ENCODE measurements at places on chromosomes 3 and 15. TPM values are rescaled to one million over a fixed set of nuclear protein-coding genes. Genes with fewer than 3 reads are reported as not detected.

Gene ATP8B4
- 0.24 TPM for total RNA-seq

- H3K4me3 ChIP-seq: no peak overlapping the region
- peaks cover 11% of the 10 kb centered on the region for H3K4me1 ChIP-seq
- H3K27me3 ChIP-seq: no peaks in the 10 kb centered on the region
- H3K27ac ChIP-seq: no peak overlapping the region
- H3K36me3 ChIP-seq: no peaks in the 10 kb centered on the region
- no peak for DNase-seq
These were observed 74.1 kb downstream of the SLCO3A1 start for GRCh38 chr15:91927585-91927984.

DNA sequence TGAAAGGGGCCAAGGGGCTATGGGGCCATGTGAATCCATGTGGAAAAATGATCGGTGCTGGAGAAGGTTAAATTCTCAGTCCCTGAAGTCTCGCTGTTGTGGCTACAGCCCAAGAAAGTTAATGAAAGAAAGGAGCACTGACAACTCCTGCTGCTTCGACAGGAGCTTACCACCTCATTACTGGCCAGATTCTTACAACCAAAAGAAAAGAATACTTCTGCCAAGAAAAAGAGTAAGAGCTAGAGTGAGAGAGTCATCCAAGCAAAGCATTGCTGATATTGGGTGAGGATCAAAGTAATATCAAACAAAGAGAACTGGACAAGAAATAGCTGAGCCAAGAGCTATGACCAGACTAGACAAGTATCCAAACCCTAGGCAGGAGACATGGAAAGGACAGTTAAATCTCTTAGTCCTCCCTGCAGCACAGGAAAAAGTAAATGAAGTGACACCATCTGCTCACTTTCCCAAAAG, 348.4 kb upstream of the PLSCR5 start:
- no peaks in the 10 kb centered on the region for H3K36me3 ChIP-seq
- no peak overlapping the region for H3K4me3 ChIP-seq
- no peaks in the 10 kb centered on the region for H3K4me1 ChIP-seq
- H3K27ac ChIP-seq: no peak overlapping the region
- no peaks in the 10 kb centered on the region for H3K27me3 ChIP-seq
- no peak for DNase-seq

Gene RTP1
- total RNA-seq: 3.0 TPM

DNA sequence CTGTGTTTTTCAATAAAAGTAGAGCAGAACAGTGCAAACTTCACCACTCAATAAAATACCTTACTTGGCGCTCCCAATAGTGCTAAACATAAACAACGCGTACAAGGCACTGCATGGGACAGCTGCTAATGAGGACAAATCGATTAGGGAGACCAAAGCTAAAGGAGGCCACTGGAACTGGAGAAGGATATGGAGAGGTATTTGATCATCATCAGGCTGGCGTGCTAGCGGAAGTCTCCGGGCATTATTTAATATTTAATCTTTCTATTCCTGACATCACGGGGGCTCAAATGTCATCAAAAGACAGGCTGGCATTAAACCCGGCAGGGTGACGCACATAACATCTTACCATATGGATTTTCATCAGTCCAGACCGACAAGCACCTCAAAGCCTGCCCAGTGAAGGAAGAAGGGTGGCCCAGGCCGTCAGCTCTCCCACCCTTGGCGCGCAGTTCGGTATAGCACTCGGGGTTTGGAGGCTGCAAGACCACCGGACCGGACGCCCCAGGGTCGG, 604 bp downstream of the CCPG1 start:
- DNase-seq: no peak
- H3K27me3 ChIP-seq: no peaks in the 10 kb centered on the region
- no peak overlapping the region for H3K27ac ChIP-seq
- H3K36me3 ChIP-seq: no peaks in the 10 kb centered on the region
- no peaks in the 10 kb centered on the region for H3K4me1 ChIP-seq

DNA sequence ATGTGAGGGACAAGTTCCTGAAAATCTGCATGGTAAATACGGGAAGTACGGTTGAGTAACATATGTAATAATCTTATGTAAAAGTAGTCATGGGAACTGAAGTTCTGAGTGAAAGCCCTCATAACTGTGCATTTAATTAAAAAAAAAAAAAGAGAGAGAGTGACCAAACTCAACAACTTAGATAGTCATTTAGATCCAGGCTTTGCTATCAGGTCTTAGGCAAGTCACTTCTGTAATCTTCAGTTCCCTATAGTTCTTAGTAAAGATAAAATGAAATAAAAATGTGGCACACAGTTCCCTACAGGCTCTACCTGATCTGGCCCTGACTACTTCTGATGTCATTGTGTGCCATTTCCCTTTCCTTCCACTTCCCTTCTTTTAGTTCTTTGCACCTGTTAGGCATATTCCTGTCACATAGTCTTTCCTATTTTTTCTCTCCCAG, 15.0 kb downstream of the RNF111 start:
- H3K4me3 ChIP-seq: no peak overlapping the region
- H3K27me3 ChIP-seq: no peaks in the 10 kb centered on the region
- no peak overlapping the region for H3K27ac ChIP-seq
- no peak for DNase-seq
- no peaks in the 10 kb centered on the region for H3K36me3 ChIP-seq

DNA sequence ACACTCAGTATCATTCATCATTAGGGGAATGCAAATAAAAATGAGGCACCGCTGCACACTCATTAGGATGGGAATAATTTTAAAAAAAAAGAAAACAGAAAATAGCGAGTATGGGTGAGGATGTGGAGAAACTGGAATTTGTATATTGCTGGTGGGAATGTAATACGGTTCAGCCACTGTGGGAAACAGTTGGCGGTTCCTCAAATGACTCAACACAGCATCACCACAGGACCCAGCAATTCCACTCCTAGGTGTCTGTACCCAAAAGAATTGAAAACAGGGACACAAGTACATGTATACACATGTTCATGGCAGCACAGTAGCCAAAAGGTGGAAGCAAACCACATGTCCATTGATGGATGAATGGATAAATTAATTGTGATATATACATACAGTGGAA, 35.2 kb upstream of the RFTN1 start:
- no peaks in the 10 kb centered on the region for H3K36me3 ChIP-seq
- H3K4me3 ChIP-seq: no peak overlapping the region
- H3K27ac ChIP-seq: no peak overlapping the region
- no peak for DNase-seq
- peaks cover 3% of the 10 kb centered on the region for H3K4me1 ChIP-seq

DNA sequence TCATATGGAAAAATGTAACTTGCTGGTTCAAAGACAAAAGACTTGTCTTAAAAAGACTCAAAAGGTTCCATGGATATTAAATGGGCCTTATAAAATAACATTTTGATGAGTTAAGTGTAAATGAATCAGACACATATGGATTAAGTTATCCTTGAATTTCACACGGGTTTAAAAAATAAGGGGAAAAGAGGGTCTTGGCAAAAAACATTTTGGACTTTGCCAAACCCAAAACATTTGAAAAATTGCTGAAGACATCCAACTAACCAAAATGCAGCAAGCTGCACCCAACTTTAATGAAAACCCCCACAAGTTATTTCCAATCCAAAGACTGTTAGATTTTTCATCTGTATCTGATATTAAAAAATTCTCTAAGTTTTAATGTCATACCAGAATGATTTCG, 200.7 kb downstream of the MEIS2 start:
- peaks cover 18% of the 10 kb centered on the region for H3K4me1 ChIP-seq
- DNase-seq: no peak
- no peaks in the 10 kb centered on the region for H3K36me3 ChIP-seq
- peak overlapping the region; percentile 11 for H3K4me3 ChIP-seq
- no peak overlapping the region for H3K27ac ChIP-seq

DNA sequence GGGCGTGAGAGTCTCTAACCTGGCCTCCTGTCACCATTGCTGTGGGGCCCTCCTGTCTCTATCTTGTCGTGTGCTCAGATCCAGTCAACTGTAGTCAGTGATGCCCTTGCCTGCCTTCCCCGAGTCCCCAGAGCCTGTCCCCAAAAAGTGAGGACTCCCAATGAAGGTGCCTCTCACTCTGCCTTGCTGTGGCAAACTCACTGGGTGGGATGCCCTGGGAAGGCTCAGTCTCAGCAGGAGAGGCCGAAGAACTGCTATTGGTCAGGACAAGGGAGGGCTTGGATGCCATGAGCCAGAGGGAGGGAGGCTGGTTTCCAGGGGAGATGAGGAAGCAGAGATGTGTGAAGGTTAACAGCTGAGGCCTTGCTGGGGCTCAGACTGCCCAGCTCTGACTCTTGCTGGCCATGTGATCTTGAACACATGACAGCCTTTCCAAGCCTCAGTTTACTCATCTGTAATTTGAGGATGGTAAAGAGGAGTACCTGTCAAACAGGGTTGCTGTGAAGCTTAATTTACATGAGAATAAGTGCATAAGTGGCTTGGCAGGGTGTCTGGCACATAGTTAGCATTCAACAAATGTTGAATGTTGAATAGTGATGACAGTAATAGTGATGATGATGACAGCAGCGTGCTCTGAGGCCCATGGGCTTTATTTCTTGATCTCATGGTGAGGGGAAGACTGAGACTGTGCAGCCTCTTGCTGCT, 8.2 kb downstream of the KY start:
- H3K27ac ChIP-seq: no peak overlapping the region
- H3K4me3 ChIP-seq: no peak overlapping the region
- H3K27me3 ChIP-seq: peaks cover 19% of the 10 kb centered on the region
- no peaks in the 10 kb centered on the region for H3K36me3 ChIP-seq
- peaks cover 10% of the 10 kb centered on the region for H3K4me1 ChIP-seq
- DNase-seq: no peak

Gene TMEM207
- not detected for total RNA-seq

GRCh38 chr15:55618387-55618786, 30.2 kb upstream of the PYGO1 start:
- no peak overlapping the region for H3K27ac ChIP-seq
- H3K36me3 ChIP-seq: no peaks in the 10 kb centered on the region
- no peak overlapping the region for H3K4me3 ChIP-seq
- peaks cover 4% of the 10 kb centered on the region for H3K4me1 ChIP-seq
- no peaks in the 10 kb centered on the region for H3K27me3 ChIP-seq

GRCh38 chr3:63207066-63207590, 71.0 kb upstream of the SYNPR start:
- H3K27ac ChIP-seq: no peak overlapping the region
- no peaks in the 10 kb centered on the region for H3K27me3 ChIP-seq
- H3K4me1 ChIP-seq: peaks cover 8% of the 10 kb centered on the region
- H3K4me3 ChIP-seq: no peak overlapping the region

- no peaks in the 10 kb centered on the region for H3K36me3 ChIP-seq
- DNase-seq: no peak
- H3K4me3 ChIP-seq: no peak overlapping the region
- H3K27me3 ChIP-seq: no peaks in the 10 kb centered on the region
These were observed 91.7 kb downstream of the APBA2 start for GRCh38 chr15:28977377-28978010.

Gene RASSF1
- 11.2 TPM for total RNA-seq

- H3K36me3 ChIP-seq: no peaks in the 10 kb centered on the region
- H3K27ac ChIP-seq: no peak overlapping the region
- no peaks in the 10 kb centered on the region for H3K4me1 ChIP-seq
- H3K4me3 ChIP-seq: no peak overlapping the region
- no peaks in the 10 kb centered on the region for H3K27me3 ChIP-seq
These were observed 20.9 kb downstream of the NOX5 start for GRCh38 chr15:69035205-69035917.

DNA sequence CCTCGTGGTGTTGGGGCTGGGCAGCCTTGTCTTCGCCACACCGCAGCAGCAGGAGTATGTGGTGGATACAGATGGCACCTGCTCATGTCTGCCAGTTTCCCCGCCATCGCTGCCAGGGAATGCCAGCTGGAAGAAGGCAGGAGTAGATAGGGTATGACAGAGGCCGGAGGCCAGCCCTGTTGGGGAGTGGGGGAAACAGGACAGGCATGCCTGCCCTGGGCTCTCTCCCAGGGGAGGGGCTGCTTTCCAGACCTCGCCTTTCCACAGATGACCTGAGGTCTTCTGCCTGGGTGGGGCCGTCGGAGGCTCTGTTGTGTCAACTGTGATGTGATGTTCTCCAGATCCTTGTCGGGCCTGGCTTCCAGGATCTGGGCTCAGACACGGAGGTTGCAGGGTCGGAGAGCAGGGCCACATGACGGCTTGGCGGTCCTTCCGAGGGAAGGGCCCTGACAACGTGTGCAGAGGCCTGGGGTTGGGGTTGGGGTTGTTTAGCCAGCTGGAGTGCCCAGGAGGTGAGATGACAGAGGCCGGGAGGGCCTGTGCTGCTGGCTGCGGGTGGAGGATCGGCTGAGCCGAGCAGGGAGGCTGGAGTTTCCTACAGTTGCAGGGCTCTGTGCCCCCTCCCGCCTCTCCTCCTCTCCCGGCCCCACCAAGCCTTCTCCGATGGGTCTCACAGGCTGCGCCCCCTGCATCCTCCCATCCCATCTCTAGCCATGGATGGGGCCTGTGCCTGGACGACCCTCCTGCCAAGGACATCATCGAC, 102.0 kb downstream of the TBC1D2B start:
- H3K27me3 ChIP-seq: no peaks in the 10 kb centered on the region
- H3K4me1 ChIP-seq: no peaks in the 10 kb centered on the region
- DNase-seq: no peak
- no peak overlapping the region for H3K4me3 ChIP-seq
- no peak overlapping the region for H3K27ac ChIP-seq

- H3K4me1 ChIP-seq: no peaks in the 10 kb centered on the region
- no peaks in the 10 kb centered on the region for H3K36me3 ChIP-seq
- H3K4me3 ChIP-seq: no peak overlapping the region
- peaks cover 3% of the 10 kb centered on the region for H3K27me3 ChIP-seq
- H3K27ac ChIP-seq: no peak overlapping the region
- no peak for DNase-seq
These were observed 927.8 kb upstream of the EPHA6 start for GRCh38 chr3:95886616-95887015.

DNA sequence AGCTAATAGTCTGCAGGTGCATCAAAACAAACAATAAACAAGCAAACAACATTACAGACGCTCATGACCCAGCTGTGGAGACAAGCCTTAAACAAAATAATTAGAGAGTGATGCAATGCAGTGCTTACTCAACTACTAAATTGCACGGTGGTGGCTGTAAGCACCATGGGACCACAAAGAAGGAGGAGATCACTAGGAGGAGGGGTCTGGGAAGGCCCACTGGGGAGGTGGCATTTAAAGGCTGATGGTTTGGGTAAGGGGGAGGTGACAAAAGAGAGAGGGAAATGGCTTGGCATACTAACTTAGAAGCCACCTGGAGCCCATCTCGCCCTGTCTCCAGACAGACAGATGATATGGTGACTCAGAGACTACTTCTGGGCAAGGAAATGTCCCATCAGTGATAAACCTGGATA, 516.7 kb downstream of the FOXP1 start:
- peaks cover 3% of the 10 kb centered on the region for H3K4me1 ChIP-seq
- no peak overlapping the region for H3K4me3 ChIP-seq
- no peaks in the 10 kb centered on the region for H3K36me3 ChIP-seq
- H3K27ac ChIP-seq: no peak overlapping the region
- no peak for DNase-seq

DNA sequence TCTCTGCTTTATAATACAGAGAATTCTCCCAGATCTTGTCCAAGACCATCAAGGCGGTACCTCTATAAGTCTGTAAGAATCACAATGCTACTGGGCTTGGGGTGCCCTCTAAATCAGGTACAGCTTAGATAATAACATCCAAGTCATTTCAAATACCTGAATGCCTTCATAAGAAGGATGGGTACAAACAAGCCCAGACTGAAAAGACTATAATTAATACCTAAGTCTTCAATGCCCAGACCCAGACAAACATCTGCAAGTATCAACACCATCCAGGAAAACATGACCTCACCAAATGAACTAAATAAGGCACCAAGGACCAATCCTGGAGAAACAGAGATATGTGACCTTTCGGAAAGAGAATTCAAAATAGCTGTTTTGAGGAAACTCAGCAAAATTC, 65.9 kb downstream of the ZMAT3 start:
- H3K4me3 ChIP-seq: no peak overlapping the region
- H3K36me3 ChIP-seq: no peaks in the 10 kb centered on the region
- 0 out of 2 replicates have a peak, but pooled peaks cover 2% of the 10 kb centered on the region for H3K4me1 ChIP-seq
- no peak overlapping the region for H3K27ac ChIP-seq

- no peaks in the 10 kb centered on the region for H3K4me1 ChIP-seq
- H3K27ac ChIP-seq: no peak overlapping the region
- DNase-seq: no peak
- no peak overlapping the region for H3K4me3 ChIP-seq
These were observed 10.2 kb upstream of the TIPARP start for GRCh38 chr3:156664011-156664830.
